NCI-H2081 treated with DMSO at 0.1 percent for 48 hours (cell line): ENCODE measurements at places on chromosomes 7 and 10.

DNA sequence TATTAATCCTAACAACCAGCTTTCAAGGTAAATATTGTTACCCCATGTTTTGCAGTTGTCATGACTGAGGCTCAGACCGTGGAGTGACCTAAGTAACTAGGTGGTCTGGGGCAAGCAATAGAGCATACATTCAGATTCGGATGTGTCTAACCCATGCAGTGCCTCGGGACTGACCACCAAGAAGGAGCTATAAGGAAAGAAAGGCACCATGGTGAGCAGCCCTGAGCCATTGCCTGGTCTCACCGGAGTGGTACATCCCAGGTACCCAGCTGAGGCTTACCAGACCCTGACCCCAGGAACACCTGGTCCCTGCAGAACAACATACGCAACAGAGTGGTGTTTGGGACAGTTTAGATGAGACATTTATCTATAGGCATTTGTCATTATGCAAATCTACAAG is 175.5 kb upstream of the ZMIZ1 start:
- DNase-seq: no peak

GRCh38 chr10:86056672-86057071 is 309.9 kb downstream of the GRID1 start:
- no peak for DNase-seq

DNA sequence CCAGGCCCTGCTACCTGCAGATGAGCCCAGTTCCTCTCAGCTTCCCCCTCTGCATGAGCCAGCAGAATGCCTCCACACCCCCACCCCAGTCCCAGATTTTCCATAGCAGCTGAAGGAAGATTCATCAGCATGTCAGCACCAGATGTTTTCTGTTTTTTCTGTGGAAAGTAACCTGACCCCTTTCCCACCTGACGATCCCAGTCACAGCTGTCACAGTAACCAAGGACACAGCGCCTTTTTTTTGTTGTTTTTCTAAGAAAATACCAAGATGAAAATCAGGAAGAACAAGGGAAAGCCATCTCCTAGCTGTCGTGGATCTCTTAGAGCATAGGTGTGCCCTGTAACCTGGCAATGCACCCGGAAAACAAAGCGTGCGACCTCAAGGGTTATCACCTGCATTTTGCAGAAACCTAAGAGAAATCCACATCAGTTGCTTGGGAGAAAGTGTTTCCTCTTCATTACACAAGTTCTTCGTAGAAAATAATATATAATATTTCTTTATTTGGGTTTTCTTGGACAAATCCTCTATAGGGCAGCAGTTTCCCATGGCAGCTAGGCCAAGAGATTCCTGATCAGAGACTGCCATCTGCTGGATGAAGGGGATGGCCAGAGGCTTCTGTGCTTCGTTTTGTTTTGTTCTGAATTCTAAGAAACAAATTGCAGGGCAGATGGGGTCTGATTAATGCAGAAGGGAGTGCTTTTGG is 401.9 kb downstream of the TNS3 start:
- no peak for DNase-seq

DNA sequence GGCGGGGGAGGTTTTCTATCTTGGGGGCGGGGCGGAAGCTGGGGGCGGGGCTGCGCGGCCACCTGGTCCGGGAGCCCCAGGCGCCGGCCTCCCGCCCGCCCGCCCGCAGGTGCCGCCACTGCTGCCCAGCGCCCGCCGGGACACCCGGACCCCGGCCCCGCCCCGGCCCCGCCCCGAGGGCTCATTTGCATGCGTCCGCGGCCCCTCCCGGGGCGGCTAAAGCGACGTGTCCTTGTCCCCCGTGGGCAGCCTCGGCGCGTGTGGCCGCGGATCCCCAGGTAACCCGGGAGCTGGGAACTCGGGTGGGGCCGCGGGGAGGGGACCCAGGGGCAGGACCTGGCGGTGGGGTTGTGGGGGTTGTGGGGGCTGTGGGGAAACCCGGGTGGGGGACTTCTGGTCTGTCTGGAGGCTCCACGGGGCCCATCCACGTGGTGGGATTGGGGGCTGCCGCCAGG is at the start of gene BHLHA15:
Gene BHLHA15 (plus strand): TSS at position 219 of the 455 bp plus-strand sequence. CDS start 871 bp downstream, outside the sequence.
- DNase-seq: no peak

DNA sequence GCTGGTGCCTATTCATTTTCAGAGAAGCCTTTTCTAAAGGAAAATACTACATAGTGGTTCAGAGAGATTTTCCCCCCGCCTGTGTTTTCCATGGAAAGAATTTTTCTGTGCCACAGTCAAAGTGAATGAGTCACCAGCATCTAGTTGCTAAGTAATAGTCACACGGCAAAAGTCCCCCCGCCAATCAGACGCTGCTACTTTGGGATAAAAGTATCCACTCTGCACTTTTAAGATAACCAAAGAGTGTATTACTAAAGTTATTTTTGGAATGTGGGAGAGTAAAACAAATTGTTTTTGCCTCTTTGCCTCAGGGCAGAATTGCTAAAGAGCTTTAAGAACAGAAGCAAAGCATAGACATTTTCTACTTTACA is 23.5 kb downstream of the ABLIM1 start:
- DNase-seq: no peak

DNA sequence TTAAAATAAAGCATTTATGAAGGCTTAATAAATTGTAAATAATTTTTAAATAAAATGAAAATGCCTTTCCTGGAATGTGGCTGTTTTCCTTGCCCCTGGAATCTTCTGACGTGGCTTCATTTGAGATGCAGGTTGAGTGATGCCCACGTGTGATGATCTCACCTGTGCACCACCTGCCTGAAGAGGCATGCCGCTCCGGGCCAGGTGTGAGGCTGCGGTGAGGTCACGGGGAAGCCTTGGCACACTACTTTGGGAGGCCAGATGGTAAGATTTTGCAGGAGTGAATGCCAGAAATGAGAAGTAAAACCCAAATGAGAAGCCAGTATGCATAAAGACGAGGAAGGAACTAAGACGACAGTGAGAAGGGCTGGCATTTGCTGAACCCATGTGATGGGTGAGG is 36.2 kb downstream of the GOT1 start:
- DNase-seq: no peak

DNA sequence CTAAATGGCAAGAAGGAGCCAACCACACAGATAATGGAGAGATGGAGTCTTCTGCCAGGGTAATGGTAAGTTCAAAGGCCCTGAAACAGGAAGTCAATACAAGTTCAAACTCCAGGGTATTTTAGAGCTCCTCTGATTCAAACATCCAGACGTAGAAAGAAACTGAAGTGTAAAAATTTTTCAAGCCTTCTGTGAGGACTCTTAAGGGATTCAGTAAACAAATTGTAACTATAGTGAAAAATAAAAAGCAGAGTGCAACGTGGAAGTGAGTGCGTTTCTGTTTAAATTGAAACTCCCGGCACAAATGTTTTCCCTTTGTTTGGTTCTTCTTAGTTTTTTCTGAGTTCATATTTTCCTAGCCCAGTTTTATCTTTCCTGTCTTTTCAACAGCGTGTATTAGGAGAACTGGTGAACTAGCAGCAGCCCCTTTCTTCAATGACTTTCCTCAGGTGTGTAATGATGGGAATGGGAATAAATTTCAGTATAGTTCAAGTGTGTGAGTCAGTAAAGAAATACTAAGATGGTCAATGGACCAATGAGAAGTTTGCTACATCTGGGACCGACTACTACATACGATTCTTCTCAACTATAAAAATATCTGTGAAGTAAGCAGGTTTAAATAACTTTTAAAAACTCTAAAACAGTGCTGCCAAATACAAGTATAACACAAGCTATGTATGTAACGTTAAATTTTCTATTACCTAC is 298.9 kb downstream of the CSTF2T start:
- no peak for DNase-seq

DNA sequence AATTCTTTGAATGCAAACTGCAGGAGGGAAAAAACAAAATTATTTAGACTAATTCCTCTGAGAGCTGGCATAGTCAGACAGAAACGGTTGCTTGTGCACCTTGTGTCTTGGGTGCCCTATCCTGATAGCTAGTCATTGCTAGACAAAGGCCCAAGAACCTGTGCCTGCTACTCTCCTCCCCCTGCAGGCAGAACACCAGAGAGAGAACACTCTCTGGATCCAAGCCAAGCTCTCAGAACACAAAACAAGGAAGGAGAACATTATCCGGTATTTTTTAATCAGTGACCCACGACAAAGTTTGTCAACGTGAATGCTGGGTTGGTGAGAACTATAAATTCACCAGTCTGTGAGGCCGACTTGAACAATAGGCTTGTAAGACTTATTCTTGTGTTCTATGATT is 18.8 kb upstream of the PPP1R9A start:
- no peak for DNase-seq

GRCh38 chr7:587767-588166 is 68.1 kb upstream of the PDGFA start:
- no peak for DNase-seq

- no peak for DNase-seq
These were observed 763.4 kb downstream of the KCNMA1 start for GRCh38 chr10:76874176-76874575.

GRCh38 chr10:33193701-33194521 is 140.6 kb downstream of the NRP1 start:
- DNase-seq: no peak

- peak; percentile 4 for DNase-seq
These were observed 124.9 kb downstream of the SH2D4B start for GRCh38 chr10:80662429-80663261.

DNA sequence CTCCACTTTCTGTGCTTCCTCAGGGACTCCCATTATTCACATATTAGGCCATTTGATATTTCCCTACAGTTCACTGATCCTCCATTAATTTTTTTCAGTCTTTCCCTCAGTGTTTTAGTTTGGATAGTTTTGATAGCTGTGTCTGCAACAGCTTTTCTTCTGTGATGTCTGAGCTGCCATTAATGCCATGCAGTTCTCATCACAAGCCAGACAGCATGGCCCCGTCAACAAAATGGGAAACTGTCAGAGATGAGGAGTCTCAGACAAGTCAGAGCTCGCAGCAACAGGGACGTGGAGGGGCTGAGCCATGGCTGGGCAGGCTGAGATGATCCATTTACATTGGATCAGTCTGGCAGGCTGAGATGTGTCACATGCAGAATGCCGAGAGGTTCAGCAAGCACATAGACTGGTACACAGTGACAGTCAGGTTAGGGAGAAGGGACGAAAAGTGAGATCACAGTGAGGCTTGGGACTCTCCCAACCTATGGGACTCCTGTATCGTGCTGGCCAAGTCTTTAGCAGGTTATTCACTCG is 65.4 kb downstream of the NPS start:
- no peak for DNase-seq

- no peak for DNase-seq
These were observed 135.7 kb upstream of the STEAP4 start for GRCh38 chr7:88442413-88442812.

DNA sequence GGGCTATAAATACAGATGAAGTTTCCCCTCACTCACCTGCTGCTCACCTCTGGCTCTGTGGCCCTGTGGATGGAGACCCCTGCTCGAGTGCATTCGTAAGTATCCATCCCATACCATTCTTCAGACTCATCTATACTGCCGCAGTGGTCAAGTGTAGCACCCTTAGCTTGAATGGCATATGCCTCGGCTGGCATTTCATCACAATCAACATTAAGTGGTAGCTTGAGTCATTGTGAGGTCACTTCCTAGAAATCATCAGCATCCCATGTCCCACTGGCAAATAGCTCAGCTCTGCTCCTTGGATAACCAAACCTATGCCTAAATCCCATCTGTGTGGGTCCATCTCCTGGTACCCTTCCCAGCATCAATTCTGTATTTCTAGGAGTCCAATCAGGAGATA is 38.2 kb downstream of the MDH2 start:
- DNase-seq: no peak

DNA sequence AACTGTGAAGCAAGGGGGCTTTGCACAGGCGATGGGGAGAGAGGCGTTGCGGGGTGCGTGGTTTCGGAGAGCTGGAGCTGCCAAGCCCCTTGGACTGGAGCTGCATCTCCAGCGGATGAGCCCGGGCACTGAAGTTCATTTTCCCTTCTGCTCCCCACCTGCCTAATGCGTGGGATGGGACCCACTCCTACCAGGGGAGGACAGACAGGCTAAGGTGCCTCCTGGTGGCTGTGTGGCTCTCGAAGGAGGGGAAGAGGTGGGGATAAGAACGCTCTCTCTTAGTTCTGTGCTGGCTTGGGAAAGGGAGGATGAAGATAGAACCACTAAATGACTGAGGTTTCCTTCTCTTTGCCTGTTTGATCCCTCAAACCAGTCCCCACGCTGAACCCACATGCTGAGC is 177.6 kb upstream of the PITRM1 start:
- DNase-seq: no peak

DNA sequence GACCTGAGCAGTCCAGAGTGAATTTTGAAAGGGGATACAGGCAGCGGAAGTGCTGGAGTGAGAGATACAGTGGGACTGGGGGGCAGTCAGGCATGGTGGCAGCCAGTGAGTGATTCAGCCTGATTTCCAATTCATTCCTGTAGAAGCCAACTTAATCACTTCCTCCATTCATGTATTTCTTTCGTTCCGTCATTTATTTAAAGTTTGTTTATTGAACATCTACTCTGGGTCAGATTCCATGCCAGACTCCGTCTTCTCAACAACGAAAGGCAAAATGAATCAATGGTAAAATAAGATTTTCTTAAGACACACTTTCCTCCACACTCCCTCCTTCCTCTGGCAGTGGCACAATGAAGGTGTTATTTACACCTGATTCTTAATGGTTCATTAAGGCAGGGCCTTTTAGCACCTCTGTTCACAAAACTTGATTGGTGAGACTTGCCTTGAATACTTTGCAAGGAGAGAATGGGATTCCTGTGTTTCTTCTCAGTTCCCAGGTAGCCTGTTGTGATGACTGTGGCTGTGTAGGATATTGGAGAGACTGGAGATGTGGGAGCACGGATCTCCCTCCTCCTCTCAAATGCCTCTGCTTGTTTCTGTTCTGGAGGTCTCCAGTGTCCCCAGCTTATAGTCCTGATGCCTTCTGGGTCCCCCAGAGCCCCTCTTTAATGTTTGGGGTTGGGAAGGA is 27.9 kb downstream of the ADCYAP1R1 start:
- DNase-seq: no peak

GRCh38 chr7:77710067-77710466 is 13.8 kb downstream of the RSBN1L start:
- DNase-seq: no peak

DNA sequence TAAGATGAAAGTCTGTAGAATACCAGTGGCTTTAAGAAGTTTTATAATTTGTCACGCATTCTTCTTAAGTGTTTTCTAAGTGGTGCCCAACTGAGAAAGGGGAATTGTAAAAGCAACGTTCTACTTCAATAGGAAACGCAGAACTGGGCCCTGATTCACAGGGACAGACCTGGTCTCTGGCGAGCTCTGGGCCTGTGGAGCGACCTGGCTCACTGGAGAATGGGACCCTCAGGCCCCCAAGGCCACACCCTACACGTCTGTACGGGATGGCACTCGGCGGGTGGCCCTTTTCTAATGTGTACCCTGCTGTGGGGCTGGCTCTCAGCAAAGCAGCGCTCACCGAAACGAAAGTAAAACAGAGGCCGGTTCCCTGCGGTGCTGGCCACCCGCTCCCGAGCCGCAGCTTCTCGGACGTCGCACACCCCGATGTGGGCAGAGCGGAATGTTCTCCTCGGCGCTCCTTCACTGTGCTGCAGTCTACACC is 205.0 kb downstream of the DIP2C start:
- no peak for DNase-seq

- no peak for DNase-seq
These were observed 20.3 kb downstream of the VCL start for GRCh38 chr10:74018241-74018640.

- DNase-seq: no peak
These were observed 95.7 kb downstream of the POU6F2 start for GRCh38 chr7:39073432-39073831.
